Cerebellum (tissue), 4 donors: ENCODE measurements at places on chromosomes 4 and X.

GRCh38 chr4:98501383-98501782 lies 157.0 kb downstream of the TSPAN5 start:
- DNase-seq = no peak

DNA sequence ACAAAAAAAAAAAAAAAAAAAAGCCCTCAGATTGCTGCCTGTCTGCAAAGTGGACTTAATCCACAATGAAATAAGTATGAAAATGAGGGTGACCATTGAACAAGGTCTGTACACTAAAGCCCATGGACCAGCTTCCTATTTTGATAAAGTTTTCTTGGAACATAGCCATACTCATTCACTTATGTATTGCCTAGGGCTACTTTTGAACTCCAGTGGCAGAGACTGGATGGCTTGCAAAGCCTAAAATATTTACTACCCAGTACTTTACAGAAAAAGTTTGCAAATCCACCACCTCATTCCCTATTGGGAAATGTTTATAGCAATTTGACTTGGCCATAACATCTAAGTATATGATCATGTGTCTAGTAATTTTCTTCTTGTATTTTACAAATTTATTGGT lies 481.7 kb downstream of the NAF1 start:
- DNase-seq = no peak

DNA sequence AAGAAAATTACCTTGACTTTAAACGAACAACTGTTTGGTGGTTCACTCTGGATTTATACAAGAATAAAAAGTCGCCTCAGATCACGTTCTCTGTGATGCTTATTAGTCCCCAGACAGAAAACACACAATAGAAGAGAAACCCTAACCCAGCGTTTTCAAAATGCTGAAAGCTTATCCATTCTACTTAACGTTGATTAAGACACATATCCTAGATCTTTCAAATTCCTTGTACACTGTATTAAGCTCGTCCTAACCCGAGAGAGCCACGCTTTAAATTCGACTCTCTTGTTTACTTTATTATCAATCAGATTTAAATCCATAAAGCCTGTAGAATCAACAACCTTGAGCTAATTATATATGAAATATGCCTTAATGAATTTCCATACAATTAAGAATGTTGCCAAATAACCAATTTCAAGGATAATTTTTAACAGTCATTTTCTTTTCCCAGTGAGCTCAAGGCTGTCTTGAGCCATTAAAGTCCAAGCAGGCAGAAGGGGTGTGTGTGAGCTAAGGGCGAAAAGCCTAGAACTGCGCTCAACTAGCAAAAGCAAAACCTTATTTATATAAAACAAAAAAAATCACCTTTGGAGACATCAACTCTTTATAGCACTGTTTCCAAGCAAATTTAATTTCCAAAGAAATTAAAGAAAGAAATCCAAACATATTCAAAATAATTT lies 981 bp upstream of the PITX2 start:
- DNase-seq = no peak

- peak; percentile 4 for DNase-seq
These were observed 22.2 kb downstream of the KANTR start for GRCh38 chrX:53116101-53116500.

GRCh38 chr4:96558466-96558865 lies 718.6 kb downstream of the PDHA2 start:
- no peak for DNase-seq

- no peak for DNase-seq
These were observed 72.6 kb downstream of the SMARCA5 start for GRCh38 chr4:143586080-143586479.

- DNase-seq = no peak
These were observed 108.5 kb upstream of the MID1 start for GRCh38 chrX:10728806-10729389.
